ENCODE measurements at places on chromosomes 12 and 14. TPM values are rescaled to one million over a fixed set of nuclear protein-coding genes. Genes with fewer than 3 reads are reported as not detected.
A peak's percentile ranks its signal among the peaks of the same experiment; 100 is the strongest.

- no peak for DNase-seq
Observed at GRCh38 chr12:91274916-91275315, 92.3 kb upstream of the DCN start.

- no peak for DNase-seq
Observed at GRCh38 chr14:90511795-90512328, 115.0 kb downstream of the CALM1 start.

The SIX4 gene
- total RNA-seq: 3.2 TPM

The FITM1 gene
- not detected for total RNA-seq

- DNase-seq: peak; percentile 91
Observed at GRCh38 chr12:111437816-111438454, 32.2 kb downstream of the SH2B3 start.

GRCh38 chr14:88045705-88046104 is 40.8 kb downstream of the GPR65 start:
- no peak for DNase-seq

The ASCL1 gene
- total RNA-seq: not detected

DNA sequence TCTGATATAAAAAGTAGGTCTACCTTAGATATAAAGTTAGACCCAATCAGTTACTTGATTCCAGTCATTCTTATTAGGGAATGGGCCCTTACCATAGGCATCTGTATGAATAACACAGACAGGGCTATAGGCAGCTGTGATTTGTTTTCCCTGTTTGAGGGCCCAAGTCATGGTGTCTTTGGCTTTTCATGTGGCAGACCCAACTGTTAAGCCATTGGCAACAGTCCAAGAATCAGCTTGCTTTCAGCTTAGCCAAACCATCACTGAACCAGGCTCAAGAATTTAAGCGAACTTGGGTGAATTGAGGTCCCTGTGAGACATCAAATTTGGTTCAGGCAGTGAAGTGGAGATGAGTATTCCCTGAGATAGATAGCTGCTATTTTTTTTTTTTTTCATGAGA is 111.2 kb downstream of the LRRIQ1 start:
- no peak for DNase-seq

GRCh38 chr12:104471336-104471735 is 14.6 kb downstream of the CHST11 start:
- no peak for DNase-seq

DNA sequence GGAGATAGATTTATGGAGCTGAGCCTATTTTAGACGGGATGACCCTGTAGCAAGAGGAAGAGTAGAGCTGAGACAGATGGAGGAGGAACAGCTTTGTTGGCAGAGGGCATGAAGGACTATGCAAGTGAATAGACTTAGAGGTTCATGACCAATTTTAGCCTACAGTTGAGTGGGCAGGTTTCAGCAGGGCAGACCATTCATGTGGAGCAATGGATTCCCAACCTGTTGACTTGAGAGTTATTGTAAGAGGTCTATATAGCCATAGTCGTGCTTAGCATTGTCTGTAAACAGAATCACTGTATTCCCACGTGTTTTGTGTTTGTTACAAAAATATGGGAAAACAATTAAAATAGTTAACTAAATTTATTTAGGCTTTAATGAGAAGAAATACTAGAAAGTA is 116.8 kb downstream of the CFAP54 start:
- no peak for DNase-seq

- peak; percentile 57 for DNase-seq
Observed at GRCh38 chr12:49131051-49131893, at the start of gene TUBA1B. Gene TUBA1B, minus strand, starts transcription at chr12:49131395. Its CDS starts 95 bp downstream, at chr12:49131300.

The TAS2R20 gene
- 2.2 TPM for total RNA-seq

The EPYC gene
- total RNA-seq: not detected

GRCh38 chr12:120361506-120362208 is 7.3 kb downstream of the MSI1 start:
- DNase-seq: no peak

DNA sequence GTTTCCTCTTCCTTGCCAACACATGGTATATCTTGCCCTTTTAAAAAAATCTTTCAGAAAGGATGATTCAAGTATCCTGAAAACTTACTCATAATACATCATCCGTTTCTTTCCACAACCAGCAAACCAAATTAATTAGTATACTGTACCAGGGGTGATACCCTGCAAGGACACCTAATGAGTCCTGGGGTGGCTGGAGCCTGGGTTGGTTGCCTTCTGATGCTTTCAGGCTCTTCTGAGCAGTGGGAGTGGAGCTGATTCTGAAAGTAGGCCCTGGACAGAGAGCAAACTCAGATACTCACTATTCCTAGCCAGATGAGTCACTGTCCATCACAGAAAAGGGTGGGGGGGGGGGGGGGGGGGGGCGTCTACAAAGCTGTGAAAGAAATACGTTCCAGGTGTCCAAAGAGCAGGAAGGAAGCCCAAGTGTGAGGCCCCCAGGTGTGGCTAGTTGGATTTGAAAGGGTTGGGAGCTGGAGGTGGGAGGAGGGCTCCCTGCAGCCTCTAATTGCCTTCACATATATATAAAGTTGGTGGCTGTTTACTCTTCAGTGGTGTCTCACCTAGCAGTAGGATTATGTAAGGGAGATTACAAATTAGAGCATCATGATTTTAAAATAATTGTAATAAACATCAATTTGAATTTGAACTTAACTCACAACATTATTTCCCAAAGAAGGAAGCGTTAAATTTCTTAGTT is 36.5 kb downstream of the FBXO33 start:
- DNase-seq: no peak

The KRT77 gene
- not detected for total RNA-seq

The ZBTB39 gene
- 7.4 TPM for total RNA-seq

DNA sequence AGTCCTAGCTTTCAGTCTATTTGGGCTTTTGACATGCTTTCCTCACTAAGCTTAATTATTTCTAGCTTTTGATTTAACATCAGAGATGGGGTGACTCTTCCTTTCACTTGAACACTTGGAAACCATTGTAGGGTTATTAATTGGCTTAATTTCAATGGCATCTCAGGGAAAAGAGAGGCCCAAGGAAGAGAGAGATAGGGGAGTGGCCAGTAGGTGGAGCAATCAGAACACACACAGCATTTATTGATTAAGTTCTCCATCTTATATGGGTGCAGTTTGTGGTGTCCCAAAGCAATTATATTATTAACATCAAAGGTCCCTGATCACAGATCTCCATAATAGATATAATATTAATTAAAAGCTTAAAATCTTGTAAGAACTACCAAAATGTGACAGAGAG is 1466.1 kb upstream of the SEL1L start:
- no peak for DNase-seq

DNA sequence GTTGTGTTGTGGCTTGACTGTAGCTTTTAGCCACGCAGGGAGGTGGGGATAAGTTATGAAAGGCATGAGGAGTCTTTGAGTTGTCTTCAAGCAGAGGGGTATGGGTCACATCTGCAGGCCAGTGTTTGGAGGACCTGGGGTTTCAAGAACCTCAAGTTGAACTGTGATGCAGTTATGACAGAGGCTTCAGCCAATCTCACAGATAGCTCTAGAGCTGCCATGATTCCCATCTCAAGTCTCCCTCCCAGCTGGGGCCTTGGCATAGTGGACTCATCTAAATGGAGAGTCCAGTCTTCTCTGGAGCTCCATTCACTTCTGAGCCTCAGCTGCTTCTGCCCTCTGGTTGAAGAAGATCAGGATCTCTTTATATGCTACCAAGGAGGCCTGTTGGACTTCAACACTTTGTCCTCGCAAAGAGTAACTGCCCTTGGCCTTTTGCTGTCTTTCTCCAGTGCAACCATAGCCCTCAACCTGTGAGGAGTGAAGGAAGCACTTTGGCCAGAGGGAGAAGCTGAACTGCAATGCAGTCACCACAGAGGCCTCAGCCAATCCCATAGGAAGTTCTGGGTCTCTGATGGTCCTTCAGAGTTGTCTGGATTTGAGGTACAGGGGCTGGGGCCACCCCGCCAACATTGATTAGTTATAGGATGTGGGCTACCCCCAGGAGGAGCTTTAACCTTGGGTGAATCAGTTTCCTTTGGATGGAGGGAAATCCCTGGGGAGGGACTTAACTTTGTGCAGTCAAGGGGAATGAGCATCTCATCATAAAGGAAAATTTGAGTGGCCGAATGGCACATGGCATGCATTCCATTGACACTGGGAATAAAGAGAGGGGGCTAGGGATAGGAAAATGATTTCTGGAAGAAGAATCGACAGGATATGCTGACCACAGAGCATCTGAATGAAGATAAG is 230.5 kb downstream of the PCNX1 start:
- DNase-seq: no peak

The CLEC1A gene
- 16.0 TPM for total RNA-seq

DNA sequence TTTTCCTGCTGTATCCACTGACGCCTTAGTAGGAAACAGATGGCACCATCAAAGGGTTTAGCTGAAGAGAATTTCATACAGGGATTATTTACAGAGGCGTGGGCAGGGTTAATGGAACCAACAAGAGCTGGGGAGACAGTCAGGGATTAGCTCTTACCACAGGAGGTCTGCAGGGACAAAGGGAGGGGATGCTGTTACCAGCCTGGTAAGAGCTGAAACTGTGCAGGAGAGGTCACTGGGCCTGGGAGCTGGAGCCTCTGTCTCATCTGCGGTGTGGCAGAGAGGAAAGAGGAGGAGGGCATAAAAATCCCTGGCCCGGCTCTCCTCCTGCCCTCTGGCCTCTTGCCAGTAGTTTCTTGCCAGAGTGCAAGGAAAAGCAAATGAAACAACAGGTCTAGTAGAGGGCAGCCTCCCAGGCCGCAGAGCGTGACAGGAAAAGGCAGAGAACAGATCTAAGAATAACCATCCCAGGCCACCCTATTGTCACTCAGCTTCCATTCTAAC is 18.9 kb upstream of the POC1B start:
- no peak for DNase-seq

DNA sequence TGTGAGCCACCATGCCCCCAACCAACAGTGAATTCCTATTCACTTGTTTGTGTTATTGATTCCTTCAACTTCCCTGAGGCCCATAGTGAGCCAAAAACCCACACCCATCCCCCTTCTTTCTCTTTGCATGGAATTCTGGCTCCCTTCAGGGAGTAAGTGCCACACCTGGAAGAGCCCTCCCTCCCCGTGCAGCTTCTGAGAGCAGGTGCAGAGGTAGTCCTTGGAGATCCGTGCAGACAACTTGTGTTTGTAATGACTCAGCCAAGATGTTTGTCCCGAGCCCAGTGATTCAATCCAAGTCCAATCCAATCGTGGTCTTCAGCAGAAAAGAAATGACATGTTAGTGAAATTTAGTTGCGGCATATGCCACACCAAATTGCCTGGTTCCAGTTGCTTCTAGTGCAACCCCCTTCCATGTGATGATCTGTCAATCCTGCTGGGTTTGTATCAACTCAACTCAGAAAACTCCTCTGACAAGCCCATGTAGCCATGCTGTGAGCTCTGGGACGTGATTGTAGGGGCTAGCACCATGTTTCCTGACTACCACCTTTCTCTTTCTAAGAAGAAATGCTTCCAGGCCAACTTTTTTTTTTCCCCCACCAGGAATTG is 27.5 kb downstream of the GPRC5A start:
- DNase-seq: no peak

The RASSF9 gene
- 0.92 TPM for total RNA-seq

- no peak for DNase-seq
Observed at GRCh38 chr14:88515499-88516221, 39.1 kb downstream of the PTPN21 start.

- no peak for DNase-seq
Observed at GRCh38 chr12:67677166-67677565, 28.6 kb downstream of the DYRK2 start.
